ENCODE measurements at places on chromosomes 3 and 15. TPM values are rescaled to one million over a fixed set of nuclear protein-coding genes. Genes with fewer than 3 reads are reported as not detected.

The GOLGA8S gene
- total RNA-seq, result 0.09 TPM

The P2RY13 gene
- not detected for total RNA-seq

The A4GNT gene
- not detected for total RNA-seq

The PARP3 gene
- total RNA-seq, result 20.4 TPM

DNA sequence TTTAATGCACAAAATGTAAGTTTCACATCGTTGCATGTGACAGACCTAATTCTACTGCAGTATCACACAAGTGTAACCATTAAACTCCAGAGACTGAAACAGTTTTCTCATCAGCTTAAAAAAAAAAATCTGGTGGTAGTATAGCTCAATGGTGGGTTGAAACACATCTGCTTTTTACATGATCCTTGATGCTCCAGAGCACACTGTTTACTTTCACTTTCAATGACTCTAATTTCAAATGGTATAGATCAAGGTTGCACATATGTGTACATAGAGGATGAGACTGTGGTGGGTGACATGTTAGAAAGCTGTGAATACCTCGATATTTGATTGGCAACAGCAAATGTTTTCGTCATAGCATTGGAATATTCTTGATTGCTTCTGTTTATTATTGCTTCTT, 22.4 kb downstream of the MCTP2 start:
- no peak for DNase-seq

- peak; percentile 25 for DNase-seq
These were observed 28.1 kb downstream of the NKIRAS1 start for GRCh38 chr3:23888617-23889228.

DNA sequence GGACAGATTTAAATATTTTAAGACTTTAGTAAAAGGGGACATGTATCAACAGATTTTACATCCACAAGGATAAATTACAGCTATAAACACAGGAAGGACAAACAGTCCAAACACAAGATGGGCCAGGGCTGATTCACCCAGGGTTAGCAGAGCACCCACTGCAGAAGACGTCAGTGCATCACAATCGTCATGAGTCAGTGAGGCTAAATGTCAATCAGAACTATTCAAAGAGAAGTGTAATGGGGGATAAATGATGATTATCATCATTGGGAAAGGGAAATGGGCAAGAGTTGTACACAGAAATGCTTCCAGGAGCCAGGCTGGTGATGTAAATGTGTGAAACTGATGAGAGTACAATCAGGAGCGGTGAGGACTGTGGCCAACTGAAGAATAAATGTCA, 226.8 kb downstream of the PLCL2 start:
- no peak for DNase-seq

GRCh38 chr15:48855501-48856440, 22.2 kb upstream of the EID1 start:
- peak; percentile 35 for DNase-seq

DNA sequence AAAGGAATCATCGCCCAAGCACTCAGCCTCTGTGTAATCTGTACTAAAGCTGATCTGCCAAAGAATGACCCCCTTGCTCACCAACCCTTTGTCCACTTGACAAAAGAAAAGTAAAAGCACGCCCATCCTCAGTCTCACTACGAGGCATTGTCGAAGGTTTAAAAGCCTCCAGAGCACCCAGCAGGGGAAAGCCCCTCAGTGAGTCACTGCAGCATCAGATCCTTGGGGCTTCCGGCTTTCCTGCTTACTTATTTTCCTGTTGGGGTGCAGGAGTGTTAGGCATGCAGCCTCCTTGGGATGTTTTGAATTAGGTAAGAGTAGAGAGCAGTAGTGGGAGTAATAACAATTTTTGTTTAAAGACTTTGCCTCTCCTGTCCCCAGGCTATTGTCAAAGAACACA, 216.1 kb downstream of the MTHFS start:
- DNase-seq, result peak; percentile 73

DNA sequence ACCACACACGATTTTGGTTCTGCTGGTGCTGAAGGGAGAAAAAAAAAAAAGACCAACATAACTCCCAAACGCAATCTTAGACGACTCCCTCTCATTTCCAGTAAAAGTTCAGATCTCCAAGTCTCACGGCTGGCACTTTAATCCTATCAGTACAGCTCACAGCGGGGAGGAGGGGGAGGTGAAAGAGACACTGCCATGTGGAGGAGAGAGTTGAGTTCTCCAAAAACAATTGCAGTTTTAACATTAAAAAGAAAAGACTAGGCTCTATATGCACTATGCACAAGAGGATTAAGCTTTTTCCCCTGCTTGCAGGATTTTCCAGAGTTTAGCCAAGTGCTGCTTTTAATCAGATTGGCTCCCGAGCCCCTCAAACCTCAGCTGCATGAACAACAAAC, 16.8 kb downstream of the BMF start:
- DNase-seq, result no peak

GRCh38 chr3:98140531-98140930, 6.7 kb upstream of the OR5H14 start:
- no peak for DNase-seq

- no peak for DNase-seq
These were observed 252.4 kb upstream of the C2CD4B start for GRCh38 chr15:62417439-62417838.

DNA sequence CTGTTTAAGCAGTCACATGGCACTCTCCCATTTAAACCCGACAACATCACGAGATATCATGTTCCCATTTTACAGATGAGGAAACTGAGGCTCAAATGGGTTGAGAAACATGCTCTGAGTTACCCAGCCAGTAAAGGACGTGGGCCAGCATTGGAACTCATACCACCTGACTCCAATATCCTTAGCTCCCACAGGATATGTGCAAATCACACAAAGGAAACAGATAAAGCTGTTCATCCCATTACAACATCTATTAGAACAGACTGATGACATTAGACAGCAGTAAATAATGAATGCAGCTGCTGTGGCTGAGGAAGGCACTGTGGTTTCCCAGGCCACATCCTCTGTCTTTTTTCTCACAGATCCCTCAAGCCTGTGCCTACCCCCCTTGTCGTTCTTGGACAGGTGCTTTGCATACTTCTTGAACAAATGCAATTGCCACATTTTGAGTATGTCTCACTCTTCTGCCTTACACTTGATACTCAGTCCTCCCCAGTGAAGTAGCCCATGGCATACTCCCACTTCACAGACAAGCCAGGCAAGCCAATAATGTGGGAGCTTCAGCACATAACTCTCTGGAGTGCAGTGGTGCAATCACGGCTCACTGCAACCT, 17.7 kb downstream of the FRMD4B start:
- DNase-seq, result no peak

DNA sequence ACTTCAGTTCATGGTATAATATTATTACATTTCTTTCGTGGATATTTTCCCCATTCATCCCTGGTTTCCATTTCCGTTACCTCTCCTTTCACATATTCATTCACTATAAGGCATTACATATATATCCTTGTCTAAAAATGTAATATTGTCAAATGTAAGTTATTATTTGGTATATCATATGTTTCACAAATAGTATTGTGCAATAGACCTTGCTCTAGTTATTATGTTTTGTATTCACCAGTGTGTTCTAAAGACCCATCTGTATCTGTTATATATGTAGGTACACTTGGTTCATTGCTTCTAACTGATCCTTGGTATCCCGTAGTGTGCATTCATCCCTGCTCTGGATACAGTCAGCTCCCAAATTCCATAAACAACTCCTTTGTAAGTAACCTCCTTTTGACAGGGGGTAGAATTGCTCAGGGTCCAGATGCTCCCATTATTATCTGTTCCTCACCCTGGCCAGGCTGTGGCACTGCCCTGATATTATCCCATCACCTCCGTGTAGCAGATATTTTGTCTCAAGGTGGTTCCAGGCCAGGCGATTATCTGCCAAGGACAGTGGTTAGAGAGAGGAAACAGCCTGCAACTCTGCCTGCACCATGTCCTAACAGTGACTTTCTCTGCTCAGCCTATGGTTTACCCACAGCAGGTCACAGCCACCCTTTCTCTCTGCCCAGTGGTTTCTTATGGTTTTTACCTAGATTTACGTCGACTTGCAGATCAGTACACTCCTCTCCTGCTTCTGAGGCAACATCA, 29.2 kb downstream of the PAQR9 start:
- no peak for DNase-seq

GRCh38 chr3:160038862-160039562, 50.4 kb downstream of the IL12A start:
- DNase-seq, result peak; percentile 74

GRCh38 chr3:137948400-137949072, 61.4 kb upstream of the CLDN18 start:
- no peak for DNase-seq

DNA sequence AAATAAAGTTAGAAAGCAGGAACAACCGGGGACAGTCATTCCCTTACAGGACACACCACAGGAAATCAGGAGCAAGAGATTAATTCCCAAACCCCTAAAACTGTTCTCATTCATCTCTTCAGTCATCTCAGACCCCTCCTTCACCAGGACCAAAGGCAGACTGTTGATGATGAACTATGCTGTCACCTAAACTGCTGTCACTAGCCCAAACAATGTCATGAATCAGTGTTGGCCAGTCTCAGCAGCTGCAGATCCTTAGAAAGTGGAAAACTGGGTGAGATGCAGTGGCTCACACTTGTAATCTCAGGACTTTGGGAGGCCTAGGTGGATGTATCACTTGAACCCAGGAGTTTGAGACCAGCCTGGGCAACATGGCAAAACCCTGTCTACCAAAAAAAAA, 909.6 kb downstream of the ROBO1 start:
- no peak for DNase-seq

DNA sequence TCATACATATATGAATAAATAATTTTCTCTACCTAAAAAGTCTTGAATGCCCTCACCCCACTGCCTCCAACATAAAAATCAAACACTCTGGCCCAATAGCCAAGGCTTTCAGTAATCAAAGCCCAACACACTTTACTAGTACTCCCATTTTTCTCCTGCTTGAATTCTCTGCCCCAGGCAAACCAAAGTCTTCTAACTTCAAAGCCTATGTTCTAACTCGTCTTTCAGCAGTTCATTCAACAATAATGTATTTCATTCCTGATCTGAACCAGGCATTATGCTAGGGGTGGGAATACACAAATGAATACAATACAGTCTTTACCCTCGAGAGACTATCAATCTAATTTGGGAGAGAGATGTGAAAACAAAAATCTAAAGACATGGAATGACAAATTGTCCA, 11.4 kb upstream of the ZNF592 start:
- DNase-seq, result no peak

DNA sequence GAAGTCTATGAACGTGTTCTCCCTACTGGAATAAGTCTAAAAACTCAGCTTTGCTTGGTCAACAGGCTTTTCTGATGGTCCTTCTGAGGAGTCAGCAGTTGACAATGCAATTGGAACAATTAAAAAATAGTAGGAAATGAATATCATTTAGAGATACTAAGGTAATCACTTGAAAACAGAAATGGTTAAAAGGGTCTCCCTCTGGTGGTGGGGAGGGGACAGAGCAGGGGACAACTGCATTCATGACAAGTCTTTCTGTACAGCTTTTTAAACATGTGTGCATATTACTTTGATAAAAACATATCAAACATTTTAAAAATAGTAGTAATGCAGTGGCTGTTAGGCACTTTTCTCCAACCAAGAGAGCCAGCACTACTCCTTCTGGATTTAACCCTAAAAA, 119.9 kb upstream of the FHIT start:
- DNase-seq, result no peak

Measured in Calu3 (cell line).